ENCODE measurements at places on chromosomes 11 and 22.
A peak's percentile ranks its signal among the peaks of the same experiment; 100 is the strongest.

DNA sequence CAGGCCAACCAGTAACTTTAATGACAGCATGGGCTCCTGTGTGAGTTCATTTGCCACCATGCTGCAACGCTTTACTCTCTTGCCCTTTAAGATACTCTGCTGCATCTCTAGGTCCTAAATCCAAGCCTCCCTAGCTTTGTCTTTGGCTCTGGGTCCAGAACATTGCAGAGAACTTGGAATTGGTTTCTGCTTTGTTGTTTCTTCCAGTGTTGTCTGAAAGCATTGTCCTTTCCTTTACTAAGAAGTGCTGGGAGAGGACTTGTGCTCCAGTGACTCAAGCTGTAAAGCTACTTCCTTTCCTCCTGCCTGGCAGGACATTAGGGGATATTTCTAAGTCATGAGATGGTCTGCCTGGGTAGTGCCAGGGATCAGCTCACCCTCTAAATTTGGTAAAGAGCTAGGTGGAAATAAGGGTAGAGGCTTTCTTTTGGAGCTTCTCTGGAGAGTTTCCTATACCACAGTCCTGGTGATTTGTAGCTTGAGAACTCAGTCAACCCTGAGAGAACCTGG lies 202.5 kb upstream of the CADM1 start:
- peak; percentile 36 for DNase-seq

- DNase-seq: no peak
Measured at GRCh38 chr11:103234974-103235373, 125.7 kb downstream of the DYNC2H1 start.

DNA sequence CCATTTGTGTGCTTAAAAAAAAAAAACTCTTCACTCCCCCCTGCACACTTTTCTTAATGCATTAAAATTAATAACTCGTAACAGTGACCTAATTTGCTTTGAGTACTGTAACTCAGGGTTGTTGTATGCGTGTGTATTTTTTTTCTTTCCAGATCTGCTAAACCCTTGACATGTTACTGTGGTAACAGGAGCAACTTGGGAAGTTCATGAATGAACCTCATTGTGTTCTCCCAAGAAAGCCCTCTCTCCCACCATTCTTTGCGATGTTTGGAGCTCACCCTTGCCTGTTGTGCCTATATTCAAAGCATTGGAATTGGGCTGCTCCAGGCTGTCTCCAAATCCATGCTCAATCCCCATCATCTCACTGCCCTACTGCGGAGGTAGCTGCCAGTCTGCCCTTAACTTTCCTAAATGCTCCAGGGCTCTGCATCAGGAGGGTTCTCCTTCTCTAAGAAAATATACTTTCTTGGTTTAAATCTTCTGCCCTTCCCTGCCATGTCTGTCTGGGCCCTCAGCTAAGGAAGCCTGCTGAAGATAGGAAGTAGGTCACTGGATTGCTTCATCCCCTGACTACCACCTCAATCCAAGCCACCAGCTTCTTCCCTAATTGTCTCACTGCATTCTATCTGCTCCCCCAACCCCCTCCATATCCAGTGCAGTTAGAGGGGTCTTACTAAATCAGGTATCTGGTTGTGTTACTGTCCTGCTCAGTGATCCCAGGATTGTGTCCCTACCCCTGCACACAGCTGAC lies 70.3 kb downstream of the KIRREL3 start:
- DNase-seq: peak; percentile 59

- DNase-seq: no peak
Measured at GRCh38 chr11:56819916-56820315, 71.4 kb upstream of the OR9G4 start.

GRCh38 chr11:128857341-128857740 lies 9.8 kb downstream of the KCNJ1 start:
- no peak for DNase-seq

GRCh38 chr11:12460466-12460865 lies 83.1 kb downstream of the PARVA start:
- DNase-seq: no peak

- no peak for DNase-seq
Measured at GRCh38 chr11:27998552-27998951, 109.4 kb downstream of the KIF18A start.

DNA sequence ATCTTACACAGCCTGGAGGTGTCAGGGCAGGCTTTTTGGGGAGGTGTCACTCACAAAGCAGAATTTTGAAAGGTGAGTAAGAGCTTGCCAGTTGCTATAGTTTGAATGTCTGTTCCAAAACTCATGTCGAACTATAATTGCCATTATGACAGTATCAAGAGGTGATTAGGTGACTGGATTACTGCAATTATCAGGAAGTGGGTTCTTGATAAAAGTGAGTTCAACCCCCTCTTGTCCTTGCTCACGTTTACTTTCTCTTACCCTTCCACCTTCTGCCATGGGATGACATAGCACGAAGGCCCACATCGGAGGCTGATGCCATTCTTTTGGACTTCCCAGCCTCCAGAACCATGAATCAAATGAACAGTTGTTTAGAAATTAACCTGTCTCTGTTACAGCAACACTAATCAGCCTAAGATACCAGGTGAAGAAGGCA lies 4.7 kb upstream of the C11orf86 start:
- no peak for DNase-seq

DNA sequence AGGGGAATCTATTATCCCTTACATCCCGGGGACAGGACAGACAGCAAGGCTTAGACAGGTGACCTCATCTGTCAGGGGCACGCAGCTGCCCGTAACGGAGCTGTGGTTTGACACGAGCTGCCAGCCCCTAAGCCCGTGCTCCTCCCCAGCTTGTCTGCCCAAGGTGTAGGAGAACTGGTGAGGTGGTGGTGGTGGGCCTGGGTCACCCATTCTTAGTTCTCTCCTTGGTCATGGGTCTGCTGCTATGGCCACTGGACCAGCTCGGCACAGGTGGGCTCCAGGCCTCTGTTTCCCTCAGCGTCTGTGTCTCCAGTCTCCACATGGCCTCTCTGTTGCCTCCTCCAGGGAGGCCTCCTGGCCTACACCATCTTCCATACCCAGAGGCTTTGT lies 5.4 kb downstream of the PARVG start:
- DNase-seq: no peak

DNA sequence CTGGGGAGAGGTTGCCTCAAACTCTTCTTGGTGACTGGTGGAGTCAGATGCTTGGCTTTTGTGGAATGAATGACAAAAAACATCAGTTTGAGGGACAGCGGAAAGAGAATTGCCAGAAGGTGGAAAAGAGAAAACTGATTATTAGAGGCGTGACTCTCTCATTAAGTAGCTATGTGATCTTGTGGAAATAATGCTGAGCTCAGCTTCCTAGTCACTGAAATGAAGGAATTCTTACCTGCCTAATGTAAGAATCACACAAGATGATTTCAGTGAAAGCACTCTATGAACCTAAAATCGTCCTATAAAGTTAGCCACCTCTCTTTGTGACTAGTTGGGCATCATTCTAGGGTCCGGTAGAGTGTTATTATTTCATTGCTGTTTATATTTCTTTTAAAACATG lies 498.8 kb downstream of the TMEM135 start:
- DNase-seq: no peak

DNA sequence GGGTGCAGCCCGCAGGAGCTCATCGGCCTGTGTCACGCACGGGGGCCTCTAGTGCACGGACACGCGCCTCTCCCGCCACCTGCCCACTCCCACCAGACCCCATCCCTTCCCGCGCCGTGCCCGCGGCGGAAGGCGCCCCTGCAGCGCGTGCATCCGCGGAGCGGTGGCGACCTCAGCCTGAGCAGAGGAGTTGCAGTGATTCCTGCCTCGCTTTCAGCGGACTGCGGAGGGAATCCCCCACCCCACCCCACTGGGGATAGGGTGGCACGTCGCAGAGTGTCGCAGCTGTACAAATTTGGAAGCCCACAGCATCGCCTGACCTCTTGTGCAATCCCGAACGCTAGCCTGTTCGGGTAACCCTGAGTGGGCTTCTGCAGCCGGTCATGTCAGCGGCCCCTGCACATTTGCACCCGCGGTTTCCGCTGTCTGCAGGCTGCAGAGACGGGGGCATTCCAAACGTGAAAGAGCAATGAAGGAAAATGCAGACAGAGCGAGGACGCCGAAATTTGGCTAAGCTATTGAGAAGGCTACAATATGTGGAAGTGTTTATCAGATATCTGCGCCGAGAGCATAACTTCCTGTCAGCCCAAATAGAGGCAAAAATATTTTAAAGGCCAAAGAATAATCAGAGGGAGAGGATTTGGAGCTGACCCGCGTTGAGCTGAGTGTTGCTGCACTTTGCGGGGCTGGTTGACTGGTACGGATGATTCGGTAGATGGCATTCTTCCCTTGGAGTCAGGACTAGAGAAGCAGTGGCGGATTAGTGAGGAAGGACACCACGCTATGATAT lies 617 bp upstream of the ARHGAP20 start:
- DNase-seq: no peak

DNA sequence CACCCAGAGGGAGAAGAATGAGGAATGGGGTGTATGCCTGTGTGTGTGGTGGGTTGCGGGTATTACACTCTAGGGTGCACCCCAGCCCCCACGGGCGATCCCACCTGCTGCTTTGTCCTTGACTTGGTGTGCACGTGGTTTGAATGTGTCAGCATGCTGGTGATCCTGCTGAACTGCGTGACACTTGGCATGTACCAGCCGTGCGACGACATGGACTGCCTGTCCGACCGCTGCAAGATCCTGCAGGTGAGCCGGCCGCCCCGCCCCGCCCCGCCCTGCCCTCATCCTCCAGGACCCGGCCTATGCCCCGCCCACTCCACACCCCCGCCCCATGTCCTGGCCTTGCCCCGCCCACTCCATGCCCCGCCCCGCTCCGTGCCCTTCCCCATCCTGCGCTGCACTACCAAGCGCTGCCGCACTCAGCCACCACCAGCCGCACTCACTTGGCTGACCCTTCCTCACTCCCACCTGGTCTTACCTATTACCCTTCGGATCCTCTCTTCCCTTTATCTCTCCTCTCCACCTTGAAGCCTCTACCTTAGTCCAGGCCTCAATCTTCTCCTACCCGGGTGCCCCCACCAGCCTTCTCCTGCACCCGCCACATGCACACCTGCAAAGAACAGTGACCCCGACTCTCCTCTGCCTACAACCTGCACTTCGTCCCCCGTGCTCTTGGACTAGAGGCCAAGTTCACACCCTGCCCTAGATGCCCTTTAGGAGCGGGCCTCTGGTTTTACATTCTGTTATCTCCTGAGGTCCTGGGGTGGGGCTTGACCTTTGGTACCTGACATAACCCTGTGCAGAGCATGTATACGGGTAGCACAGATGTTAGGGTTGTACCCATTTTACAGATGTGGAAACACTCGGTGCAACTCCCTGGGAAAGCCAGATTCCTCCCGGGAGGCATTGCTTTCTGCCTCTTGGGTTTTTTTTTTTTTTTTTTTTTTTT lies 27.7 kb downstream of the CACNA1I start:
- no peak for DNase-seq

DNA sequence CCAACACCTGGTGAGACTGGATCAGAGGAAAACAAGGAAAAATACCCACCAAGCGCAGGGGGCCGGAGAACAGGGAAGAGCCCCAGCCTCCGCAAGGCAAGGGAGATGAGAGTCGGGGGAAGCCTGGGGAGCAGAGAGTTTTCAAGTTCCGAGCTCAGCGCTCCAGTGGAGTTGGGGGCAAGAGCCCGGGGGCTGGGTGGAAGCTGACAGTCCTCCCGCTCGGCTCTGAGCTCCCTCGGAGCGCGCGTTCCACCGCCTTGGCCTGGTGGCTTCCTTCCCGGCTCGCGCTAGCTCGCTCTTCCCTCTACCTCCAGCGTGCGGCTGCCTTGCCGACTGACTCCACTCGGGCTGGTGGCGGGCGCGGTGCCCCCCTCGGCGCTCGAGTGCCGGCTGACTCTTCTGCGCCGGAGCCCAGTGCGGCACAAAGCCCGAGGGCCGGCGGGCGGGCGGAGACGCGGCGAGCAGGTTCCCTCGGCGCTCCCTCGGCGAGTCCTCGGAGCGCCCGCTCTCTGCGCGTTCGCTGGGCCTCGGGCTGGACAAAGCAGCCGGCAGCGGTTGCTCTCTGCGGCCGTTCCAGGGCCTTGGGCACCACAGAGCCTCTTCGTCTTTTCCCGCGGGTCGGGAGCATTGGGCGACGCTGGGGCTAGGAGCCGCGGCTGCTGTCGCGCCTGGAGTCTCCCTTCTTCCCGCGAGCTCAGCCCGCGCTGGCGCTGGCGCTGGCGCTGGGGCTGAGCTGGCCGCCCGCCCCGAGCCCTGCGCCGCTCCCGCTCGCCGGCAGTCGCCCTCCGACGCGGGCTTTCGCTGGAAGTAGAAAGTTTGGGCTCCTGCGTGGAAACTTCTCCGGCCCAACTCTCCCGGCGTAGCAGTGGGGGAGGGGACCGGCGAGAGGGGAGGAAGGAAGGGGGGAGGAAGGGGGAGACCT lies 1.0 kb downstream of the PAX6 start:
- DNase-seq: no peak

DNA sequence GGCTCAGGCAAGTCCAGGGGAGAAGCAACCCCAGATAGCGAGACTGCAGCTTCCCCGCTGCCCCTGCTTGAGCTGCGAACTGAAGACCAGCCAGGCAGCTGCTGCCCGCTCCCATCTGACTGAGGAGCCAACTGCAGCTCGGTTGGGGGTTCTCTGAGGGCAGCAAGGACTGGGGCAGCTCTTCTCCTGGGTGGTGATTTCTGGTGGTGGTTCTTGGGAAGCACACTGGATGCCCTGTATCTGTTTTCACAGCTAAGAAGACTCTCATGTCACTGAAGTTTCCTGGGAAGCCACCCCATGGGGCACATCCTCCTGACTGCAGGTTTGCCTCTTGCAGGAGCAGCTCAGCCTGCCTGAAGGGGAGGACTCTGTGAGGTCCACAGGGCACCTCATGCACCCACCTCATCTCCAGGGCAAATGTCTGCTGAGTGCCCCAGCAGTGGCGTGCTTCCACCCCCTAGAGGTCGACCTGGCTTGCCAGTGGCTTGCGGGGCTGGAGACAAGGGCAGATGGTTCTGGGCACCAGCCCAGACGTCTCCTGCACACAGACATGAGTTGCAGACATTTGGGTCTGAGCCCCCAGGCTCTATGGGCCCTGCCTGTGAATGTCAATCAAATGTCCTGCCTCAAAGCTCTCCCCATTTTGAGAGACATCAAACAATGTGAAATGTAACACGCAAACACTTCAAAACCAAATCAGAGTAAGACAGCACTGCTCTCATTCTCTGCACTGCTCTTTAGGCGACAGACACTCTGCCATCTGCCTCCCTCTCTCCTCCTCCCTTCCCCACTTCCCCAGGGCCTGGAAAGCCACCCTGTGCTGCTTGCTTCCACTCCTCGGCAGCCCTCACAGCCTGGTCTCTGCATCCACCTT lies 800.9 kb downstream of the BRD1 start:
- DNase-seq: no peak

- DNase-seq: peak; percentile 76
Measured at GRCh38 chr11:64165842-64166635, at the start of gene MACROD1. TSS of gene MACROD1 (minus strand) at chr11:64166113. CDS start at chr11:64165994, 119 bp downstream.

- no peak for DNase-seq
Measured at GRCh38 chr11:23727794-23728193, 769.1 kb upstream of the LUZP2 start.

GRCh38 chr11:1921574-1922141 lies 2.2 kb downstream of the TNNT3 start:
- DNase-seq: no peak

Measured in MV-4-11 (cell line).